Calu3 (cell line): ENCODE measurements at places on chromosomes 11 and 22. TPM values are rescaled to one million over a fixed set of nuclear protein-coding genes. Genes with fewer than 3 reads are reported as not detected.

GRCh38 chr11:9784602-9785315 lies 120.9 kb downstream of the SWAP70 start:
- DNase-seq = no peak

DNA sequence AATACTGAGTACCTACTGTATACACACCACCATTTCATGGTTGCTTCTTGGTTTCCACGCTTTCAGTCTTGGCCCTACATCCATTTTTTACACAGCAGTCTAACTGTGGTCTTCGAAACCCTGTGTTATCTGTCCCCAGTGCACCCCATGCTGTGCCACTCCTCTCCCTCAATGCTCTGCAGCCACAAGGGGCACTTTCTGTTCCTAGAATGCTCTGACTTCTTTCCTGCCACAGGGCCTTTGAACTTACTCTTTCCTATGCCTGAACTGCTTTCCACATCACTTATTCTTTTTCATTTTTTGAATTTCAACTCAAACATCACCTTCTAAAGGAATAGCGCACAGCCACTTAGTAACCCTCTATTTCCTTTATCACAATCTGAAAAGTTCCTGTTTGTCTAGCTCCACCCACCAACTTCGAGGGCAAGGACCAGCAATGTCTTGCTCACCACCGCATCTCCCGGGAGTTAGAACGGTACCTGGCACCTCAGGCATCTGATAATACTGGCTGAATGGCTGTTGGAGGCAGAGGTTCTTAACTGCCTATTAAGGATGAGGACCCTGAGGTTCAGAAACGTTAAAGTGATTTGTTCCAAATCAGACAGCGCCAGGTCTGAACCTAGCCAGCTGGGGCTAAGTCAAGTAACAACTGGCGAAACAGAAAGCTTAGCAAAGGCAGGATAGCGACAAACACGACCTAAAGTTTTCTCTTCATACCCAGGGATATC lies 568 bp downstream of the ALG8 start:
- peak; percentile 27 for DNase-seq

DNA sequence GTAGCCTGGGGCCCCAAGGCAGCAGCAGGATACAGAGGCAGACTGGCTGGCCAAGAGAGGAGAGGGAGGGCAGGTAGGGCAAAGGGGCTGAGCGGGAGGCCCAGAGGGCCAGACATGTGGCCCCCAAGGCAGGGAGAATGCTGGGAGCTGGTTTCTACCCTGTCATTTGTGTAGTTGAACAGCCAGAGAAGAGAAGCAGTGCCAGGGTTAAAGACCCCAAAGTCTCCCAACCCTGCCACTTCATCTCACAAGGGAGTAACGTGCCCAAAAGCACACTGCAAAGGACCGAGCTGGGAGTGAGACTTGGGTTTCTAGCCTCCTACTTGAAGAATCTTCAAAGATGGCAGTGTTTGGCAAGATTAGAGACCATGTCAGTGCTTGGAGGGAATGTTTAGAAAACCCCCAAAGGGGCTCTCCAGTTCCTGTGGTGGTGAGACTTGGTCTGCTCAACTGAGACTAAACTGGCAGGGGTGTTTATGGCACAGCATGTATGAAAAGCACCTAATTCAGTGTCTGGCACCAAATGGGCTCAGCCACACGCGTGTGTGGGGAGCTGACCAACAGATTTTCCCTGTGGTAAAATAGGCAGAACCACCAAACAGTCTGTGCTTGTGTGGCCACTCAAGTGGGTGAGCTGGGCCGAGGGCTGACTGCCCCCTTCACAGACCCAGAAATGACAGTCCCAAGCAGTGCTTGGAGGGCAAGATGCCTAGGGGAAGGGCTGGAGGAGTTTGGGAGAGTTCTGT lies 68.2 kb upstream of the CLTCL1 start:
- DNase-seq = no peak

GRCh38 chr22:23033116-23033905 lies 37.0 kb upstream of the GNAZ start:
- no peak for DNase-seq

DNA sequence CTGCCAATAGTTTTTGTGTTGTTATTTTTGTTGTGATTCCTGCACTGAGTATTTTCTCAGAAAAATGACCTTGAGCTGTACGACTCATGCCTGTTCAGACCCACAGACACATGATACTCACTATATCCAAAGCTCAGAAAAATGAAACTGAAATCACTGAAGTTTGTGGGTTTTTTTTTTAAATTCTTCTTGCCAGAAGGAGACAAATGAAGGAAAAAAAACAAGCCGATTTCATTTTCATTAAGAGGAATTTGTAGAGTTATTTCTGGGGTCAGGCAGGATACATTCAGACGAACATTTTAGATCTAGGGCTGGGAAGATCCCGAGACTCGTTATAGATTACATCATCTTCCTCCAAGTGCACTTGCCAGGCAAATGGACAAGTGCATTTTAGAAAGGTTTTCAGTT lies 60.4 kb downstream of the BMAL1 start:
- no peak for DNase-seq

DNA sequence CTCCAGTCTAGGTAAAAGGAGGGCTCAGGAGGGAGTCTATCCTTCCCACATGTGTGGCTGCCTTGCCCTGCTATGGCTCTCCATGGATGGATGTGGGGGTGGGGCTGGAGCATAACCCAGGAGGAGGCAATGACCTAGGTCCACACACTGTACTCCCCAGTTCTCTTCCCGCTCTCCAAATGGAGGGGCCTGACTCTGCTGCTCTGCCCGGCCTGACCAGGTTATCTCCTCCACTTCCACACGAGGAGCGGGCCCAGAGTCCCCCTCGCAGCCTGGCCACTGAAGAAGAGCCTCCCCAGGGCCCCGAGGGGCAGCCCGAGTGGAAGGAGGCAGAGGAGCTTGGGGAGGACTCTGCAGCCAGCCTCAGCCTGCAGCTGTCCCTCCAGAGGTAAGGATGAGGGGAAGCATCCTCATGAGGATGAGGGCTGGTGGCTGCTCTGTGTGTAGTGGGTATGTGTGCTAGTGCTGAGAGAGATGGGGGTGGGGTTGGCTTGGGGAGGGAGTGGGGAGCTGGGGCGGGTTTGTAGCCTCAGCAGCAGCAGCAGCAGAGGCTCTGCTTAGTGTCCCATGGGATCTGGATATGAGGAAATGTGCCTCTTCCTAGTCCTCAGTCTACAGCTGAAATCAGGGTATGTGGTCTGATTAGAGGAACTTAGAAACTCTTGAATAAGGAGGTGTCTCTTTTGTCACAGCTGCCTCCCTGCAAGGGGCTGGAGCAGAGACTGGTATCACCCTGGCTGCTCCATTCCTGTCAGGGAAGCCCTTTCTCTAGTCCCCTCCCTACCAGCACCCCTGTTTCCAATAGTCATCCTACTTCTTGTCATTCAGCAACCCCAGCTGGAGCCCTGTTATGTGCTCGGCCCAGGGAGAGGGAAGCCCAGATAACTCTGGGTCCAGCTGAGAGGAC lies 54.1 kb downstream of the CEP164 start:
- DNase-seq = no peak

GRCh38 chr22:16917144-16918003 lies 90.6 kb downstream of the GAB4 start:
- DNase-seq = peak; percentile 68

- DNase-seq = no peak
Measured at GRCh38 chr11:128411812-128412211, 175.5 kb downstream of the ETS1 start.

EIF1AD gene
- 55.1 and 61.1 TPM in 2 replicates for total RNA-seq

OR5D13 gene
- not detected in 2 replicates for total RNA-seq
